Activated T-helper 1 cell treated with anti-CD3 and anti-CD28 coated beads, Interleukin-12 subunit alpha, Interleukin-12 subunit beta, Interleukin-2, Interleukin-4 antibody, amounts not matched to agents 30 ng/mL and 10 ng/mL and 1 ng/mL, durations not matched to agents 14 hours and 24 hours and 36 hours (primary cell): ENCODE measurements at places on chromosomes 4 and X. TPM values are rescaled to one million over a fixed set of nuclear protein-coding genes. Genes with fewer than 3 reads are reported as not detected.

The SCML1 gene
- 1.1 and 1.4 TPM in 2 replicates for total RNA-seq

The KLB gene
- not detected in 2 replicates for total RNA-seq

The RNF212 gene
- total RNA-seq: 0.93 and 1.5 TPM in 2 replicates

The HSFX4 gene
- not detected in 2 replicates for total RNA-seq

The NAP1L2 gene
- total RNA-seq: 1.7 and 1.8 TPM in 2 replicates

The ERCC6L gene
- total RNA-seq: 7.4 and 7.5 TPM in 2 replicates

The MAGEB2 gene
- total RNA-seq: not detected in 2 replicates

The GPR82 gene
- 0.08 and 0.49 TPM in 2 replicates for total RNA-seq

The PGAM4 gene
- 0.39 and 0.47 TPM in 2 replicates for total RNA-seq

The PNMA5 gene
- total RNA-seq: not detected in 2 replicates

The RBMXL3 gene
- not detected in 2 replicates for total RNA-seq

The XAGE2 gene
- total RNA-seq: not detected in 2 replicates

- DNase-seq: no peak
These were observed 561.4 kb downstream of the ZIC3 start for GRCh38 chrX:138127314-138127713.

DNA sequence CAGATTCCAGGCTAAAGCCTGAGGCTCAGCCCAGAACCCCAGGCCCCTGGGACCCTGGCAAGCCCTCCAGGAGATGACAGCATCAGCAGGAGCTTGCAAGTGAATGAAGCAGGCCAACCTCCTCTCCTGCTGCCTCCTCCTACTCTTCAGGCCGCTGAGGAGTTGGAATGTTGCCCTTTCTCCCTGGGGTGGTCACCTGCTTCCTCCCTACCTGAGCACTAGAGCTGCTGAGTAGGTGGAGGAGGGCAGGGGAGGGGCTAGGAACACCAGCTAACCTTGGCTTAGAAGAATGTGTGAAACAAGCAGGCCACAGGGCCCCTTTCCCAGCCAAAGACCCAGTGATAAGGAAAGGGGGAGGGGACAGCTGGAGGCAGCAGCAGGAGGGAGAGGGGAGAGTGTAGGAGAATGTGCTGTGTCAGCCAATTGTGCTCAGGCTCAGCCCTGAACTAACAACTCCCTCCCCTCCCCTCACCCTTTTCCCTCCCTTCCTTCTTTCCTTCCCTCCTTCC is 58.0 kb downstream of the PJA1 start:
- no peak for DNase-seq

DNA sequence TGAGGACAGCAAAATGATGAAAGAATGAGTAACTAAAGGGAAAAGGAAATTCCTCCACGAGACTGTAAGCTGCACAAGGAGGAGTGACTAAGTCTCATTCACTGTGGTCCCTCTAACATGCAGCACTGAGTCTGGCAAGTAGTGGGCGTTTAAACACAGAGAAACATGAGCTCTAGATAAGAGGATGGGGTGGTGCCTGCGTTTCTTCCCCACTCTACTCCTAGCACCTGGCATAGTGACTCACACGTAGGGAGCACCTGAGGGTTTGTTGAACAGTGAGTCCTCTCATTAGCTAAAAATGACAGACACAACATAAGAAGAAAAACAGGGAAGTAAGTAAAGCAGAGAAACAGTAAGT is 105.8 kb upstream of the CBR4 start:
- no peak for DNase-seq

- no peak for DNase-seq
These were observed 532.8 kb downstream of the GBA3 start for GRCh38 chr4:23225564-23225963.

DNA sequence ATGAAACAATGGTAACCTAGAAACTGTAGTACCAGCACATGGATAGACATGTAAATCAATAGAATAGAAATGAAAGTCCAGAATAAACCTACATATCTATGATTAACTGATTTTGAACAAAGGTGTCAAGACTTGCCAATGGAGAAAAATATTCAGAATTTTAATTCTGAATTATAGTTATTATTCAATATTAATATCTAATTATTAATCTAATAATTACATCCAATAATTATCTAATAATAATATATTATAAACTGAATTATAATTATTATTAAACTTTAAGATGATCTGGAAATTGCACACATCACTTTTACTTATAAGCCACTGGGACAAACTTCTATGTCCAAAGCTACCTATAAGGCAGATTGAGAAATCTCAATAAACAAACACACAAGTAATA is 1365.2 kb upstream of the ADGRL3 start:
- no peak for DNase-seq

DNA sequence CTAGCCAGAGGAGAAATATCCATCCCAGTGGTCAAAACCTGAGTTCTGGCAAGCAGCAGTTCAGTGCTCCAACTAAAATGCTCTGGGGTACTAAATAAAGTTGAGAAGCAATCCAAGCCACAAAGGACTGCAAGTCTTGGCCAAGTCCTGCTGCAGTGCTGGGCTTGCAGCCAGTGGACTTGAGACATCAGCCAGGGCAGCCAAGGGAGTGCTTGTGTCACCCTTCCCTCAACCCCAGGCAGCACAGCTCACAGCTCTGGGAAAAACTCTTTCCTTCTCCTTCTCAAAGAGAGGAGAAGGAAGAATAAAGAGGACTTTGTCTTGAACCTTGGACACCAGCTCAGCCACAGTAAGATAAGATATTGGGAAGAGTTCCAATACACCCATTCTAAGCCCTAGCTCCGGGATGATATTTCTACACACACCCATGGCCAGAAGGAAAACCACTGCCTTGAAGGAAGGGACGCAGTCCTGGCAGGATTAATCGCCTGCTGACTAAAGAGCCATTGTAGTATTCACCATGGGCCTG is 99.8 kb downstream of the PTCHD1 start:
- DNase-seq: no peak

DNA sequence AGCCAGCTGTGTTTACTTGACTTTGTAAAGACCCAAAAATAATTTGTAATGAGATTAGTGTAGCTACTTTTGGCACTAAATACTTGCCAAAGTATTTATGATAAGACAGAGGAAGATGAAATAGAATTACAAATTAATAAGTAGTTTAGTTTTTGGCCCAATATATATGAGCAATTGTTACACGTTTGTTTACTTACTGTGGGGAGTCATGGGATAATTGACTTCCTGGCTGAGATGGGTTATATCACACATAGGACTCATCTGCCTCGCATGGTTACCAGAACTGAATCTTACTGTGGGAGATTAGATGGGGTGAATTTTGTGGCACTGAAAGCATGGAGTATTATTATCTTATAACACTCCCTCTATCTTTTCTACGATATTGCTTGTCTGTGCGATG is 66.6 kb downstream of the INTS12 start:
- no peak for DNase-seq

DNA sequence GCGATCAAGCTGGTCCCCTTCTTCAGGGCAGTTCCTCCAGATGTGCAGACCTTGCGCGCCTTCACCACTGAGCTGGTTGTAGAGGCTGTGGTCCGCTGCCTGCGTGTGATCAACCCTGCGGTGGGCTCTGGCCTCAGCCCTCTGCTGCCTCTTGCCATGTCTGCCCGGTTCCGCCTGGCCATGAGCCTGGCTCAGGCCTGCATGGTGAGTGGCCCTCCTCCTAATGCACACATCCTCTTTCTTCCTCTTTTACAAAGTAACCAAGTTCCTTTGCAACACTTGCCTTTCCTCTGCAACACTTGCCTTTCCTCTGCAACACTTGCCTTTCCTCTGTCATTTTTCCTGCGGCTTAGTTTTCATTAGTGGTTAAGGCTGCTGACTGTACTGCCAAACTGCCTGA is 1.8 kb downstream of the CCDC22 start:
- DNase-seq: no peak

GRCh38 chrX:386239-386767 is 404 bp downstream of the PPP2R3B start:
- DNase-seq: peak; percentile 14

- no peak for DNase-seq
These were observed 26.8 kb upstream of the DUSP21 start for GRCh38 chrX:44817029-44817428.

DNA sequence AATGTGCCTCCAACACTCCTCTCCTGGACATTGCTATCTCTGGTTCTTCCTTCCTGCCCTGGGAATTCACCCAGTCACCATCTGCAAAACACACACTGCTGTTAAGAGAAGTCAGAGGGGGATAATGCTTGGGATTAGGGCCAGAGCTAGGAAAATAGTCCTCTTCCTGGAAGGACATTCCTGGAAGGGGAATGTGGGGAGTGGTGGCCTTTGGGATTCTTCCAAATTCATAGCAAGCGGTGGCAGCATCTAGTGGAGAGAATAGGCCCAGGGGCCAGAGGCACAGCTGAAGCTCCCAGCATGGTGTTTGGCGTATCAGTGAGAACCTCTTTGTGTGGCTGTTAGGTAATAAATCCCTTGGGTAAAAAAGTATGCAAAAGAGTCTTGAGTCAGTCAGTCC is 34.3 kb downstream of the SHROOM4 start:
- DNase-seq: no peak

- DNase-seq: no peak
These were observed 307.9 kb upstream of the IGFBP7 start for GRCh38 chr4:57418133-57418532.

GRCh38 chrX:123878252-123878721 is 18.4 kb downstream of the XIAP start:
- no peak for DNase-seq

GRCh38 chr4:167873496-167873895 is 218.8 kb upstream of the ANXA10 start:
- DNase-seq: no peak

GRCh38 chrX:64202808-64203325 is 2.6 kb downstream of the AMER1 start:
- no peak for DNase-seq

- DNase-seq: no peak
These were observed 135.1 kb downstream of the ARHGAP6 start for GRCh38 chrX:11530621-11531020.

DNA sequence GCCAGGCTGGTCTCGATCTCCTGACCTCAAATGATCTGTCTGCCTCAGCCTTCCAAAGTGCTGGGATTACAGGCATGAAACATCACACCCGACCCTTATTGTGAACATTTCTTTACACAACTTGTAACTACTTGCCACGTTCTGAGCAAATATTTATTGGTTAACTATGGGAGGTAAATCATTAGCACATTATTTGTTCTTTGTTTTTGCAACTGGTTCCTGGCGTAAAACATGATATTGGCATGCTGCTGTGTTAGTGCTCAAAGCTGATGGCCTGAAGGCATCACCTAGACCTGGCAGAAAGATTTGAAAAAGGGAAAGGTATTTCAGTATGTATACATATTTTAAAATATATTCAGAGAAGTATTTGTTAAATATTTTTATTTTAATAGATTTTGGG is 438.3 kb upstream of the PRKX start:
- no peak for DNase-seq

DNA sequence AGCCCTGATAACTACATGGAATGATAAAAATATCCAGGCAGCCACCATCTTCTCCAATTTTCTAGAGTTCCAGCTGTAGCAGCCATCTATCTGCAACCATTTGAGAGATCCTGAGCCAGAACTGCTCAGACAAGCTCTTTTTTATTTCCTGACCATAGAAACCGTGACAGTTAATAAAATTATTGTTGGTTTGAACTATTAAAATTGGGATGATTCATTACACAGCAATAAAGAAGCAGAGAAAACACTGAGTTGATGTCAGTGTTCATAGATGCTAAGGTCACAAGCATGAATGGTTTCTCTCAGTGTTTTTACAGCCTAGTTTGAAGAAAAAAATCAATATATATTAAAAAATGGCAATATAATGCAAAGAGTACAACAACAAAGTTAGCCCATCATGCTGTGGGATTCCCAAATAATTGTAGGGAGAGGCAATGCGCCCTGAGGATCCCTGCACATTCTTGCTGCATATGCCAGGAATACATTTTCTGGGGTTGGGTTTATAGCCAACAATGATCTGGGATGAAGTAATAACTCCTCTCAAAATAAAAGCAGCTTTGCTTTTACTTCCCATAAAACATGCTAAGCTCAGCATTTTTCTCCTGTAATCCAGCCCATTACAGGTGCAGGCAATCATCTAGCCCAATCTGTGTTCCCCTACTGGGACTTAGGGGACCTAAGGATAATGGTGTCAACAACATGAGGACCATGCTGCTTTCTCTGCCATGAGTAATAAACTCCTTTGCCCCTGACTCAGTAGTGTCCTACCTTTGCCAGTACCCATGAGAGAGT is 84.0 kb downstream of the PABPC4L start:
- no peak for DNase-seq

GRCh38 chrX:37912777-37913176 is 65.4 kb upstream of the DYNLT3 start:
- no peak for DNase-seq

DNA sequence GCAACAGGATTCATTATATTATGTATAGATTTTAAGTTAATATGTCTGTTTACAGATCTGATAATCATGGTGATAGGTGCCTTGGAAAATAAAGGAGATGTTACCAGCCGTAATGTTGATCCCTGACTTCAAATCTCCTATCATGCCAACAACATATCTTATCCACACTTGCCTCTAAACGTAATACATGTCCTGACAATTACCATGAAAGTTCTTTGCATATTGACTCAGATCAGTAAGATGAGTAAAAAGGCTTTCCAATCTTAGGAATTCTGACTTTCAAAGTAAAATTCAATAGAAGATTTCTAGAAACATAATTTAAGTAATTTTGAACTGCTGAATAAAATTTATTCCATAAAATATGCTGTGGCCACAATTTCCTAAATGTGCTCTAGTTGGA is 513.3 kb downstream of the ANKRD50 start:
- DNase-seq: no peak

- no peak for DNase-seq
These were observed 88.3 kb upstream of the DDIT4L start for GRCh38 chr4:100278567-100278966.

DNA sequence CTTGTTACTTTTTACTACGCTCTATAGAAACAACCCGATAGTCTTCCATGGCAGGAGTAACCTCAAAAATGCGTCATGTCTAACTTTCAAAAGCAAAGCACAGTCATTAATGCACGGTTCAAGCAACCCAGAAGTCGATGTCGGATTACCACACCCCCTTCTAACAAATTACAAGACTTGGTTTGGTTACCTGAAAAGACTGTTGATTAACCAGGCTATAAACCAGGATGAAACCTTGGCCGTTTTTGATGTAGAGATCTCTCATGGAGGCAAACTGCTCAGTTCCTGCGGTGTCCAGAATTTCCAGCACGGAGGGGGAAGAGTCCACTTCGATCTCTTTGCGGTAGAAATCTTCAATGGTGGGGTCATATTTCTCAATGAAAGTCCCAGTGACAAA is 2.4 kb downstream of the RAP2C start:
- DNase-seq: peak; percentile 14

DNA sequence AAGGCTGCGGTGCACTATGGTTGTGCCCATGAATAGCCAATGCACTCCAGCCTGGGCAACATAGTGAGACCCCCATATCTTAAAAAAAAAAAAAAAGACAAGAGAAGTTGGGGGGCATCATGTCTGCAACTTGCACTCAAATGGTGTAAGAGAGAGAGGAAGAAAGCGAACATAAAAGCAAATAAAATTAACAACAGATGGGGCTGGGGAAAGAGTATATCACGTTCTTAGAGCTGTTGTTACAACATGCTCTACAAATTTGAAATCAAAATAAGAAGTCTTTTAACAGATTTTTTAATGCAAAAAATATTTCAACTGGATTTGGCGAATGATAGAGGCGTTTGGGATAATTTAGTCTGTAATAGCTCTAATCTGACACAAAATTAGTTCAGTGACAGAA is 144.9 kb downstream of the FNIP2 start:
- no peak for DNase-seq

GRCh38 chr4:112201915-112202505 is 29.6 kb upstream of the AP1AR start:
- no peak for DNase-seq

GRCh38 chr4:185096032-185096653 is 46.9 kb upstream of the SLC25A4 start:
- DNase-seq: no peak

- DNase-seq: no peak
These were observed 501.6 kb downstream of the MID1IP1 start for GRCh38 chrX:39302838-39303237.
